ENCODE measurements at places on chromosomes 2 and 18.

GRCh38 chr2:134240061-134240460 is 13.8 kb upstream of the MGAT5 start:
- no peak for DNase-seq

GRCh38 chr2:39524756-39525635 is 87.9 kb upstream of the MAP4K3 start:
- DNase-seq, result no peak

GRCh38 chr2:16665748-16666448 is at the start of gene CYRIA:
TSS of gene CYRIA (minus strand) at chr2:16665834. CDS start at chr2:16588119, 77,715 bp downstream.
- DNase-seq, result no peak

DNA sequence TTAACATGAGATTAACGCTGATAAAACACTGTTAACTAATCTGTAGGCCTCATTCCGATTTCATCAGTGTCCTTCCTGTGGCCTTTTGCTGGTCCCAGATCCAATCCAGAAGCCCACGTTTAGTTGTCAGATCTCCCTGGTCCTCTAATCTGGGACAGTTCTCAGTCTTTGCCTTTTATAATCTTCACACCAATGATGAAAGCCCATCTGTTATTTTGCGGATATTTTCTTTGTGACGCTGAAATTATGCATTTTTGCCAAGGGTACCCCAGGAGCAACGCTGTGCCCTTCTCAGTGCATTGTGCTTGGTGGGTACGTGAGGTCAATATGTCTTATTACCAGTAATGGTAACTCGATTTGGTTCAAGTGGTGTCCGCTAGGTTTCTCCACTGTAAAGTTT is 51.1 kb downstream of the COPS8 start:
- no peak for DNase-seq

DNA sequence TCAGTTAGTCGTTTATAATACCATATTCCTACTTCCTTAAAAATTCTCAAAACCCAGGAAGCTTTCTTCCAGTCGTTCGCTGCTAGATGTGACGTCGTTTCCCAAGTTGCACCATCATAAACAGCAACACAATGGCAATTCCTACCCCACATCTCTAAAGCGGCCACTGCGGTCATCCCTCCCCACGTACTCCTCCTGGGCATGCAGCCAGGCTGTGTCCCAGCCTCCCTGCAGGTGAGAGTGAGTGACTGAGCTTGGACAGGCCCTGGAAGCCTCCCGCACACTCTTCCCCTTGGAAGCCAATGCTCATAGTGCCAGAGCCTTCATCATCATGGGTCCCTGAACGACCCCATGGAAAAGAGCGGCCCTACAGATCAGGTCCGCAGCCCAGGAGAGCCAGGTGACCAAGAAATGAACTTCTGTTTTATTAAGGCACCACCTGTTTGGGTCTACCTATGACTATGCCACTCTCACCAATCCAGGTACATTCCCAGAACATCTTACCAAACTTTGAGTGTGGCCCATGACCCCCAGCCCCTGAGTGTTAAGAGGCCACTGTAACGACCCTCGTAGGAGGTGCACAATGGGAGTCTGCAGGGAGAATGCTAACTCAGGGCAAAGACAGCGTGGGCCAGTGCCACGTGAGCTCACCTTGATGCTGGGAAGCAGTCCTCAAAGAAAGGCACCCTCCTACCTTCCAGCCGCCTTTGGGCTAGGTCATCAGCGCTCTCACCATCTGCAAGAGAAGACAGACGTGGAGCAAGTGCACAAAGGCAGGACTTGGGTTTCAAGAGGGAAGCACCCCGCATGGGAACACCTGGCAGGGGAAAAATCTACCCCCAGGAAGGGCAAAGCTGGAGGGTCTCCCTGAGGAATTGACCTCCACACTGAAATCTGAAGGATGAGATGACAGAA is 74.7 kb upstream of the RAB6C start:
- DNase-seq, result no peak

All from ELF-1 (cell line).